Osteocyte (in vitro differentiated cells): ENCODE measurements at places on chromosomes 4 and X. TPM values are rescaled to one million over a fixed set of nuclear protein-coding genes. Genes with fewer than 3 reads are reported as not detected.

The SPRY1 gene
- 51.0 and 51.7 TPM in 2 replicates for total RNA-seq

GRCh38 chr4:80008351-80008750 lies 64.7 kb downstream of the ANTXR2 start:
- no peak for DNase-seq

- DNase-seq, result no peak
Observed at GRCh38 chr4:163550869-163551267, 56.4 kb downstream of the TMA16 start.

The AVPR2 gene
- not detected in 2 replicates for total RNA-seq

- DNase-seq, result no peak
Observed at GRCh38 chrX:119158226-119158625, 30.6 kb upstream of the KIAA1210 start.

- DNase-seq, result no peak
Observed at GRCh38 chr4:186201535-186202230, 10.3 kb downstream of the CYP4V2 start.

- DNase-seq, result no peak
Observed at GRCh38 chr4:168811207-168811606, 198.8 kb downstream of the CBR4 start.

GRCh38 chrX:37765507-37765906 lies 14.4 kb upstream of the CYBB start:
- DNase-seq, result no peak

The FAM53A gene
- total RNA-seq, result 6.2 and 9.5 TPM in 2 replicates

DNA sequence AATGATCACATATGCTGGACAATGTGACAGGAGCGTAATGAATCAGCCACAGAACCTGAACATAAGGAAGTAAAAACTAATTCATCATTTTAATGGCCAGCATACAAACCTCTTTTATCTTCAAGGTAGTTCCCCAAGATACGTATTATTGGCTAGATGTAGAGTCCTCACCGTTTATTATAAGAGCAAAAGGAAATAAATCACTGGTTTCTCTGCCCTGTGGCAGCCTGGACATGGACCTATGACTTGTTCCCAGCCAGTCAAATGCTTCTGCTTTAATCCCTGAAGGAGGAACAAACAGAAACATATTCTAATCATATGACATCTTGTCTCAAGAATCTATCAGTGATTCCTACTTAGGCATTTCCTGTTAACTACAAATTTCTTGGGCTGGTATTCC lies 86.8 kb upstream of the FAM241A start:
- DNase-seq, result no peak

The PAGE2 gene
- total RNA-seq, result not detected in 2 replicates

DNA sequence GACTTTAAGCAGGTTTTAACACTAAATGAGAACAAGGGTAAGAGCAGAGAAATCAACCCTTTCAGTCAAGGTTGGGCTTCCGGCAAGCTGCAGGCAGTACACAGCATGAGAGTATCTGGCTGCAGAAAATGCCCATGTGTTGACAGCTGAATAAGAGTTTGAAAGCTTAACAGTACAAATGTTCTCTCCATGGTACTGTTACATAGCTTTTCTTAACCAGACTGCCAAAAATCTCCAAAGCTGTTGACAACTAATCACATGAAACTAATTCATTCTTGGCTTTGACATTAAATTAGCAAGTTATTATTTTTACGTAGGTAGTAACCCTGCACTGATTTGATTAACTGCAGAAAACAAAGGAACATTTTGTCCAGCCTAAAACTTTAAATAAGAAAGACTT lies 153.5 kb downstream of the SLC10A7 start:
- DNase-seq, result no peak

The ZC4H2 gene
- 14.8 and 17.5 TPM in 2 replicates for total RNA-seq

DNA sequence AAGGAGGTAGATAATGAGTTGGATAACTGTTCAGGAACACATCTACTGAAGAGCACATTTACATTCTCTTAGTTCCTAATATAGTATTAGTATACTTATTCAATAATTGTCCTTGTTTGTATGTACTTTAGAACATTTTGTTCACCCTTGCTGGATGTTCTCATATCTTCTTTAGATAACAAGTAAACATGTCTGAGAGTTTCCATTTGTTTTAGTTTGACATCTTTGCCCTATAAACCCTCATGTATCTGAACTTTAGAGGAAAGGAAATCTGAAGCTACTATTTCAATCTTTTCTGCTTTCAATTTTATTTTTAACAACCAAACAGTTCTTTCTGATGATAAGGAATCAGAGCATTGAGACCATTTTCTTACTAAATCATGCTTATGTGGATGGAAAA lies 518.6 kb downstream of the RPA4 start:
- no peak for DNase-seq

The CTAG2 gene
- not detected in 2 replicates for total RNA-seq

DNA sequence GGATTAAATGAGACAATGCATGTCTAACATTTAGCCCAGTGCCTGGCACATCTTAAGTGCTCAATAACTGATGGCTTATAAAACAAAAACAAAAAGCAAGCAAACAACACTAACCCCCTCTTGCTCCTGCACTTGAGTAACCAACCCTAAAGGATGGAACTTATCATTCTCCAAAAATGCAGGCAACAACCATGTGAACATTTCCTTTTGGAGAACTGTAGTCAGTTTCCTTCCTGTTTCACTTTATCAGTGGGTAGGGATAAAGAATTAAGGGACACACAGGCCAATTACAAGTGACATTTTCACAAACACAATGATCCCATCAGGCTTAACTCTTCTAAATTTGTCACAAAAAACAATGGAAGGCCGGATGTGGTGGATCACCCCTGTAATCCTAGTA lies 30.4 kb downstream of the RPS3A start:
- no peak for DNase-seq

The KCND1 gene
- total RNA-seq, result 1.4 and 2.5 TPM in 2 replicates

The TRPC3 gene
- total RNA-seq, result 0.24 and 0.67 TPM in 2 replicates

The PABPC1L2A gene
- total RNA-seq, result not detected in 2 replicates

- no peak for DNase-seq
Observed at GRCh38 chr4:67446811-67447210, 98.5 kb downstream of the CENPC start.

The CXCL13 gene
- total RNA-seq, result not detected in 2 replicates

- DNase-seq, result no peak
Observed at GRCh38 chr4:140243278-140243753, 89.3 kb upstream of the MAML3 start.

The CENPE gene
- total RNA-seq, result 5.7 and 6.9 TPM in 2 replicates

DNA sequence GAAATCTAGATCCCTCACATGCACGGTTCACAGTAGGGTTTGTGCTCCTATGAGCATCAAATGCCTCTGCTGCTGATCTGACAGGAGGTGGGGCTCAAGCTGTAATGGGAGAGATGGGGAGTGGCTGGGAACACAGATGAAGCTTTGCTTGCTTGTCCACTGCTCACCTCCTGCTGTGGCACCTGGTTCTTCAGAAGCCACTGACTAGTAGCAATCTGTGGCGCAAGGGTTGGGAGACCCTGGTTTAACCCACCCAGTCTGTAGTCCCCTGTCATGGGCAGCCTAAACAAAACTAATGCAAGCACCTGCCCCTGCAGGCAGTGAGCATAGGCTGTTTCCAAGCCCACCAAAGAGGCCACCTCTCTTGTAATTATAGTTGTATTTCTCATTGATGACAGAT lies 116.6 kb downstream of the SHOX start:
- peak; percentile 66 for DNase-seq

- no peak for DNase-seq
Observed at GRCh38 chrX:85928606-85929005, 118.8 kb downstream of the CHM start.

GRCh38 chrX:17627026-17627425 lies 110.3 kb upstream of the SCML1 start:
- no peak for DNase-seq

- no peak for DNase-seq
Observed at GRCh38 chr4:154565704-154566103, 2.9 kb downstream of the FGB start.
